ENCODE measurements at places on chromosomes 4 and X. TPM values are rescaled to one million over a fixed set of nuclear protein-coding genes. Genes with fewer than 3 reads are reported as not detected.

The ZNF732 gene
- not detected for total RNA-seq

GRCh38 chrX:74370487-74370886, 50.8 kb upstream of the SLC16A2 start:
- no peak for DNase-seq

DNA sequence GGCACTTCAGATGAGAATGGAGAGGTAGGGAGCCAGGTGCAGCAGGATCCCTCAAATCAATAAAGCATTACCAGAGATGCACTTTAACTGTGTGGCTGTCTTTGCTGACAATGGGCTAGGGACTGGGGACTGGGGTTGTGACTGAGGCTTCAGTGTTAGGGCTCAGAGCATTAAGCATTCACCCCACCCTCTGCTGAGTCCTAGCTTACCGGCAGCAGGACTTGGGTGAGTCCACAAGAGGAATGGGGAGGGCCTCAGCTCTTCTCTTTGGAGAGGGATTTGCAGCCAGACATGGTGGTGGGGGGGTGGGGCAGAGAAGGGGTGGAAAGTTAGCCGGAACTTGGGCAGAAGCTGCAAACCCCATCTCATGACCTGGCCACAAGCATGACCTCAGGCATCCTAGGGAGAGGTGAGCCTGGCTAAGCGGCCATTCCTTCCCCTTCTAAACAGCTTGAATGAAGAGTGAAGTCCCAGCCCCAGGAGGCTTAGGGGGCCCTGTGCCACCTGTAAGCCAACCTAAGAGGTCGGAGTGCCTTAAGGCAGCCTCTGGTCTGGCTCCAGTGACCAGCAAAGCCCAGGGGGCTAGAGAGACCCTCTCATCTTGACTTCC, 78.4 kb downstream of the STARD8 start:
- DNase-seq, result no peak

DNA sequence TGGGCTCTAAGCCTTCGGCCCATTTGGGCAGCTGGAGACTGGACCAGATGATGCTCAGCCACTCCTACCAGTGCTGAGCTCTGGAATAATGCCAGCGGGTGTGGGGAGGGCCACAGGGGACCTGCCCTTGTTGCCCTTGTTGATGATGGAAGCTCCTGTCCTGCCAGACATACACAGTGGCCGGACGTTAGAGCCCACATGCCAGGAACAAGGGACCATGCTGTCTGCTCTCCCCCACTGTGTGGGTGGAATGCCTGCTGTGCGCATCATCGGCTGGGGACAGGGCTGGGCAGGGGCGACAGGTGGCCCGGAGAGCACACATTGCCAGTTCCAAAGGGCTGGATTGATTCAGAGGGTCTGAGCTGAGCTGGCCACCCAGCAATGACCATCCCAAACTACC, 2.0 kb downstream of the ABLIM2 start:
- no peak for DNase-seq

- no peak for DNase-seq
Measured at GRCh38 chrX:63747331-63747730, 37.7 kb downstream of the ARHGEF9 start.

Measured in activated CD4-positive, alpha-beta T cell treated with anti-CD3 and anti-CD28 coated beads, Interleukin-2, amount 10 ng/mL, durations not matched to agents 7 days and 5 days (primary cell).